ENCODE measurements at places on chromosomes 3 and 15. TPM values are rescaled to one million over a fixed set of nuclear protein-coding genes. Genes with fewer than 3 reads are reported as not detected.

GRCh38 chr3:143835312-143835711, 13.0 kb downstream of the SLC9A9 start:
- DNase-seq, result no peak

The IFT57 gene
- 25.7 TPM for total RNA-seq

The ZIC1 gene
- total RNA-seq, result not detected

The NR2E3 gene
- total RNA-seq, result not detected

Measured in activated CD4-positive, alpha-beta T cell treated with anti-CD3 and anti-CD28 coated beads, Interleukin-2, amount 10 ng/mL, durations not matched to agents 7 days and 5 days (primary cell).